Stomach (tissue), 19 donors: ENCODE measurements at places on chromosomes 16 and 17. TPM values are rescaled to one million over a fixed set of nuclear protein-coding genes. Genes with fewer than 3 reads are reported as not detected.
A peak's percentile ranks its signal among the peaks of the same experiment; 100 is the strongest.

PPP1R1B gene
- polyA plus RNA-seq: 5.0 TPM

SNAI3 gene
- 1.0 TPM for polyA plus RNA-seq

SLC5A10 gene
- polyA plus RNA-seq: 0.06 TPM

WDR59 gene
- polyA plus RNA-seq: 27.7 TPM

HIGD1B gene
- polyA plus RNA-seq: 5.4 TPM

DNA sequence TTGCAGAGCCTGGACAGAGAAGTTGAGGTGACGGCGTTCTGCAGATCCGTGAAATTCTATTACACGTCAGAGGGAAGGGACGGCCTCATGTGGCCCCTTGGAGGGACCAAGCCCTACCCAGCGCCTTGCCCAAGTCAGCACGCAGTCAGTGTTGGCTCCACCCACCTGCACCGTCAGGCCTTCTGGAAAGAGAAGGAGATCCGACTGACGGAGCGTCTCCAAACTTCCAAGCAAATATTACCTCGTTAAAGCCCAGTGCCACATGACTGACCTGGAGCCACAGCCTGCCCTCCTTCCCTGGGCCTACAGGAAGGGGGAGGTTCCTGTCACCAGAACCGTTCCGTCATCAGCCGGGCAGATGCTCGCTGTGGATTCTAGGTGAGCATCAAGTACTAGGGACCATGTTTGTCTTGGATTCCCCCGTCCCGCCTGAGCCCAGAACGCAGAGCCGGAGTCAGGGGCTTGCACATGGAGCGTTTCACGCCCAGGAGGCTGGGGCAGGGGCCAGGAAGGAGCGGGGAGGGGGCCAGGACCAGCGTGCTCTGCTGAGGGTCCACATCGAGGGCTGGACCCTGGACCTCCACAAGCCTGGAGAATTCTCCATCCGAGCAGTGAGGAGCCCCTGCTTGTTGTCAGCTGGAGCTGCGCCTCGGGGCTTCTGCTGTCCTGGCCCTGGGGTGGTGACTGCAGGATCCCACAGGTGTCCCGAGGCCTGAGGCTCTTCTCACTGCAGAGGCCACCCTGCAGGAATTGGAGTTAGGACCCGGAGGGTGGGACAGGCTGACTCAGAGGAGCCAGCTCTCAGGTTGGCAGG is 22.6 kb upstream of the METRNL start:
- no peak overlapping the region for H3K4me3 ChIP-seq
- peaks cover 39% of the 10 kb centered on the region for H3K4me1 ChIP-seq

DNA sequence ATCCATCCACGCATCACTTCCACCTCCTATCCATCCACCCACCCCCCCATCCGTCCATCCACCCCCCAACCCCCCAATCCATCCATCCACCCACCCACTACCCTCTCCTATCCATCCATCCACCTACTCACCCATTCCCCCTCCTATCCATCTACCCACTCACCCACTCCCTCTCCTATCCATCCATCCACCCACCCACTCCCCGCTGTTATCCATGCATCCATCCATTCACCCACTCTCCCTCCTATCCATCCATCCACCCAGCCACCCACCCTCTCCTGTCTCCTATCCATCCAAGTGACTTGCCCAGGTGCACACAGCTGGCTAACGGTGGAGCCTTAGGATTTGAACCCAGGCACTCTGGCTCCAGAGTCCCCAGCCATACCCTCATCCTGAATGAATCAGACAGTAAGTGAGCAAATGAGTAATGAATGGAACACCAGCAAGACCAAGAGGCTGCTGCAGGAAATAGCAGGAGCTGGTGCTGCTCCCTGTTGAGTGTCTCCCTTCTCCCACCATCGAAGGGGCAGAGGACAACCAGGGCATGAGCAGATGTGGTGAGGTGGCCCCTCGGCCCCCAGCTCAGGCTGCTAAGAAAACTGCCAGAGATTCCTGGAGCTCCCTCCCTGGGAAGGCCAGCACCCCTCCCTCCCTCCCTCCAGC is 62.5 kb downstream of the LITAF start:
- no peak overlapping the region for H3K27ac ChIP-seq
- H3K36me3 ChIP-seq: no peaks in the 10 kb centered on the region
- H3K4me3 ChIP-seq: no peak overlapping the region
- peaks cover 8% of the 10 kb centered on the region for H3K27me3 ChIP-seq
- DNase-seq: no peak
- H3K4me1 ChIP-seq: no peaks in the 10 kb centered on the region

- no peaks in the 10 kb centered on the region for H3K36me3 ChIP-seq
- H3K4me3 ChIP-seq: no peak overlapping the region
- no peak for DNase-seq
- no peaks in the 10 kb centered on the region for H3K27me3 ChIP-seq
- H3K27ac ChIP-seq: no peak overlapping the region
These were observed 7.4 kb downstream of the LRRC75A start for GRCh38 chr17:16484445-16485175.

DNA sequence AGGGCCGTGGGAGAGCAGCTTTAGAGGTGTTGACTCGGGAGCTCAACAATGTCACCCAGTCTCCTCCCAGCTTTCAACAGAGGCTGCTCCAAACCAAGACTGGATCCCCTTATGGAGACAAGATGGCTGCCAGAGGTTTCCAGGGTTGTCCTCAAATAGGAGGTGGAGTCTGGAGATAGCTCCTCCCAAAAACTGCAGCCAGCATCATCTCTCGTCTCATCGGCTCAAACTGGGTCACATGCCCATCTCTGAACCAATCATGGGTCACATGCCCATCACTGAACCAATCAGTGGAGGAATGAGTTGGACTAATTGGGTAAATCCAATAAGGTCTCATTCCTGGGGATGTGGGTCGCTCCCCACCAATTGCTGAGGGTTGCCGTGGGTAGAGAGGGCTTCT is 41.1 kb upstream of the C16orf82 start:
- DNase-seq: no peak
- H3K27me3 ChIP-seq: peaks cover 5% of the 10 kb centered on the region
- no peaks in the 10 kb centered on the region for H3K4me1 ChIP-seq

GRCh38 chr16:85296859-85297660 is 184.8 kb upstream of the CIBAR2 start:
- peak; percentile 71 for DNase-seq
- H3K4me3 ChIP-seq: no peak overlapping the region
- no peaks in the 10 kb centered on the region for H3K27me3 ChIP-seq
- H3K36me3 ChIP-seq: no peaks in the 10 kb centered on the region
- peaks cover 28% of the 10 kb centered on the region for H3K4me1 ChIP-seq

GRCh38 chr16:68517606-68518166 is 21.4 kb upstream of the ZFP90 start:
- no peak overlapping the region for H3K4me3 ChIP-seq
- no peaks in the 10 kb centered on the region for H3K27me3 ChIP-seq
- peaks cover 24% of the 10 kb centered on the region for H3K4me1 ChIP-seq
- H3K27ac ChIP-seq: no peak overlapping the region

- H3K4me3 ChIP-seq: no peak overlapping the region
- H3K36me3 ChIP-seq: no peaks in the 10 kb centered on the region
- peak overlapping the region; percentile 87 for H3K27ac ChIP-seq
- H3K4me1 ChIP-seq: peaks cover 59% of the 10 kb centered on the region
These were observed 19.5 kb downstream of the HLF start for GRCh38 chr17:55284001-55284884.

DNA sequence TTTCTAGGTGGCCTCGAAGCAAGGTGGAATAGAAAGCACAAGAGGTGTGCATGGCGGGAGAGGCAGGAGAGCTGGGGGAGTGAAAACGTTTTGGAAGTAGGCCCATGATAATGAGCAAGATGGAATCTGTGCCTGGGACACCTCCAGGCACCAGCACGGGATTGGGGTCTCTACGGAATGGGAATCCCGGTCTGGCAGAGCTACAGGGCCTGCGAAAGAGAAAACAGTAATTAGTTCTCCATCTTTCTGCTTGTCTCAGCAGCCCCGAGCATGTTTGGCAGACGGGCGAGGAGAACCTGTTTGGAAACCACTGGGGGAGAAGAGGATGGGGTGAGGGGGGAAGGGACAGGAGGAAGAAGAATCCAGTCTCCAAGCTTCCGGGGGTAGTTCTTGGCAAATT is 258.7 kb downstream of the SOX9 start:
- no peak overlapping the region for H3K27ac ChIP-seq
- H3K4me3 ChIP-seq: no peak overlapping the region
- H3K27me3 ChIP-seq: no peaks in the 10 kb centered on the region
- no peak for DNase-seq

- peaks cover 20% of the 10 kb centered on the region for H3K4me1 ChIP-seq
- DNase-seq: peak; percentile 41
- no peak overlapping the region for H3K27ac ChIP-seq
- no peaks in the 10 kb centered on the region for H3K27me3 ChIP-seq
- H3K36me3 ChIP-seq: no peaks in the 10 kb centered on the region
These were observed 84.4 kb upstream of the GSE1 start for GRCh38 chr16:85528528-85529387.

DNA sequence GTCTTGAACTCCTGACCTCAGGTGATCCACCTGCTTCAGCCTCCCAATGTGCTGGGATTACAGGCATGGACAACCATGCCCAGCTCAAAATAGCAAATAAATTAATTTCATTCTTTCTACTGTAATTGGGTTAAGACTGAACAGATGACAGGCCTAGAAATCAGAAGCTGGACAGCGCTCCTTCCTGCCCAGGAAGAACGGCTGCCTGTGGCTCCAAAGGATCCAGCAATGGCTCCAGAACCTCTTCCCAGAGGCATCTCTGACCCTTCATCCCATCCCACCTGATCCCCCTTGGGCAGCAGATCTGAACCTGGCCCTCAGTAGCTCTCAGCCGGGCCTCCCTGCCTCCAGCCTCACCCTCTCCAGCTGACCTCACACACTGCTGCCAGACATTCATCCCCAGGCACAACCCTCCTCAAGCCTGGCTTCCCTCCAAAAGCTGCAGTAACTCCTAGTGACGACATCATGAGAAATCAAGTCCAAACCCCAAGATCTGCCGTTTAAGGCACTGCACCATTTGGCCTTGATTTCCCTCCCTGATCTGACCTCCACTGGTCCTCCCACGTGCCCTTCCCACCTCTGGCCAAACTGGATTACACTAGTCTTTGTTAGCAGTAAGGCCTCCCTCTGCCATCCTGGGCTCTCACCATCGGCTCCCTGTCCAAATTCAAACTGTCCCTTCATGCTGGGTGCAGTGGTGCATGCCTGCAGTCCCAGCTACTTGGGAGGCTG is 3.1 kb upstream of the MIF4GD start:
- peaks cover 17% of the 10 kb centered on the region for H3K4me1 ChIP-seq
- no peak for DNase-seq
- no peak overlapping the region for H3K4me3 ChIP-seq
- H3K27me3 ChIP-seq: no peaks in the 10 kb centered on the region
- H3K27ac ChIP-seq: no peak overlapping the region

GRCh38 chr16:57996406-57997175 is 3.9 kb downstream of the ZNF319 start:
- no peak overlapping the region for H3K27ac ChIP-seq
- DNase-seq: no peak
- H3K4me3 ChIP-seq: no peak overlapping the region
- peaks cover 30% of the 10 kb centered on the region for H3K36me3 ChIP-seq

GRCh38 chr17:80856863-80857755 is 134.5 kb upstream of the CHMP6 start:
- DNase-seq: no peak
- H3K4me3 ChIP-seq: no peak overlapping the region
- H3K27ac ChIP-seq: no peak overlapping the region

- no peaks in the 10 kb centered on the region for H3K27me3 ChIP-seq
- H3K27ac ChIP-seq: no peak overlapping the region
- H3K36me3 ChIP-seq: no peaks in the 10 kb centered on the region
- no peak overlapping the region for H3K4me3 ChIP-seq
These were observed 140.7 kb downstream of the XYLT1 start for GRCh38 chr16:17330044-17330443.

DNA sequence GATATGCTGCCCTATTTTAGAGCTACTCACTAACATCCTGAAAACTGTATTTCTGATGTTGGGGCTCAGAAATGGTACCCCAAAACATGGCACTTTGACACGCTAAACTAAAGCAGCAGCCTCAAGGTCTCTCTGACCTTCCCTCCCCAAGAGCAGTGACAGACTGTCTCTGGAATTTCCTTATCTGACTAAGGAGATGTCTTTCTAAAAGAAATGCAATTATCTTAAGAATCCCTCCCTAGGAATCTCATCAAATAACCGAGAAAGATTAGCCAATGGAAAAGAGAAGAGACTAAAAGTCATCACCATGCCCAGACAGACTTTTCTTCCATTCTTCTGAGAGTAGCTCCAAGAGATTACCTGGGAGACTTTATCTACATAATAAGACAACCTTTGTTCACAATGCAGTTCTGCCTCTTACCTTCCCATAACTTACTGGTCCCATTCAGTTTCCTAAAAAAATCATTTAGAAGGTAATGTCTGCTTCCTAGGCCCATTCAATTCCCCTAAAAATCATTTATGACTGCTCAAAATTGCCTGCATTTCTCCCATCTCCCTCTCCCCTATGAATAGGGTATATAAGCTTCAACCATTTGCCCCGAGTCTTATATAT is 123.9 kb downstream of the CPPED1 start:
- H3K4me1 ChIP-seq: no peaks in the 10 kb centered on the region
- H3K36me3 ChIP-seq: peaks cover 4% of the 10 kb centered on the region
- H3K27me3 ChIP-seq: no peaks in the 10 kb centered on the region
- H3K27ac ChIP-seq: no peak overlapping the region
- DNase-seq: no peak

DNA sequence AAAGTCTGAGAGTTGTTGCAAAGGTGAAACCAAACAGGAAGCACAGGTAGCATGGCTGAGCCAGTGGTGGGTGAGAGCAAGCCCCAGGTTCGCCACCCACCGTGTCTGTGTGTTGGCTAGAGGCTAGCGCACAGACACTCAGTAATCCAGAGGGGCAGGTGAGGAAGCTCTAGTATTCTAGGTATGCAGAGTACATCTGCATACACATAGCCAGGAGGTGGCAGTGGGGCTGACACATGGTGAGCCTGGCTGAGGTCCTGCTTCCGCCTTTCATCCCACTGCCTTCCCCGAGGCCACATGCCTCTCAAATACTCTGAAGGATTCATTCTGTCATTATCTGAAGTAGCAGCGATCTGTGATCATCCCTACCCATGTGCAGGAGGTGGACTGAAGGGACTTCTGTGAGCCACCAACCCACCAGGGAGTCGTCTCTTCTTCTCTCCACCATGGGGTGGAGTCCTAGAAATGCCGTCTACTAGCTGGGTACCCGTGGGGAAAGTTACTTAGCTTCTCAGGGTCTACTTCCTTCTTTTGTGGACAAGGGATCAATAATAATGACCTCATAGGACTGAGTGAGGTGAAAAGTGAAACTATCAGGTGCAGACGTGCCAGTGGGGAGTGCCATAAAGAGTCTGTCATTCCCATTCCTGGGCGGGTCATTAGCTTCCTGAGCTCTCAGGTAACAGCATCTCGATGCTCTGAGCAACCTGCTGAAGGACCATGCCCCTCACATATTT is 36.0 kb upstream of the ICAM2 start:
- no peaks in the 10 kb centered on the region for H3K4me1 ChIP-seq
- no peak overlapping the region for H3K4me3 ChIP-seq

- no peaks in the 10 kb centered on the region for H3K4me1 ChIP-seq
- H3K27ac ChIP-seq: no peak overlapping the region
- no peaks in the 10 kb centered on the region for H3K36me3 ChIP-seq
- H3K27me3 ChIP-seq: no peaks in the 10 kb centered on the region
- H3K4me3 ChIP-seq: no peak overlapping the region
These were observed 73.0 kb downstream of the PRKCB start for GRCh38 chr16:23908790-23909189.
